ENCODE measurements at places on chromosomes 4 and X. TPM values are rescaled to one million over a fixed set of nuclear protein-coding genes. Genes with fewer than 3 reads are reported as not detected.
A peak's percentile ranks its signal among the peaks of the same experiment; 100 is the strongest.

- DNase-seq: no peak
These were observed 54.3 kb downstream of the LRBA start for GRCh38 chr4:150960818-150961217.

GRCh38 chr4:82053396-82053795 is 320.4 kb downstream of the HNRNPD start:
- no peak for DNase-seq

- DNase-seq: no peak
These were observed 184.1 kb upstream of the NDP start for GRCh38 chrX:44157283-44157682.

DNA sequence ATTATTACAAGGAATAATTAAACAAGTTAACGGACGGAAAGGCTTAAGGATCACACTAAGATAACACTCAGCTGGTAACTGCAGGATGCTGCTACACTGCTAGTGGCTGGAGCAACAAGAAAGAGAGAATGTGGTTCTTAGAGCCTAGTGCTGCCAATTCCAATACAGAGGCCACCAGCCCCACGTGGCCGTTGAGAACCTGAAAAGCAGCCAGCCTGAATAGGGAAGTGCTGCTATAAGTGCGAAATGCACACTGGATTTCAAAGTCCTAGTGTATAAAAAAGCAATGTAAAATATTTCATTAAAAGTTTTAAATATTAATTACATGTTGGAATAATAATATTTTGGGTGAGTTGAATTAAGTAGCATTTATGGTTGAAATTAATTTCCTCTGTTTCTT is 257.3 kb upstream of the TAPT1 start:
- DNase-seq: no peak

DNA sequence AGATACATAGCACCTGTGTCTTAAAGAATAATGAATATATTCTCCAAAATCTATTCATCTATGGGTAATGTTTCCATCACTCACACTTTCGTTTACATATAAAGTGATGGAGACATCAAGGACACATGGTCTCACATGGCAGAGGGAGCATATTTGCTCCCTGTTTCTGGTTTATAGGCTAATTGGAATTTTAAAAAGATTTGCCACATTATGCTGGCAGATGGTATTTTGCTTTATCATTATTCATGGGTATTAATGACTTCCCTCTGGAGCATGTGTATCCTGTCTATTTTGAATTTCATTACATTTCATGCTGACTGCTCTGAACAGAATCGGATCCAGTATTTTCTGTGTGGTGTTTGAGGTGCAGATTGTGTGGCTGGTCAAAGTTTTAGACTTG is 79.0 kb downstream of the PDGFRA start:
- no peak for DNase-seq

GRCh38 chrX:85084770-85085393 is 81.2 kb downstream of the APOOL start:
- no peak for DNase-seq

The SLC38A5 gene
- total RNA-seq: 10.1 TPM

DNA sequence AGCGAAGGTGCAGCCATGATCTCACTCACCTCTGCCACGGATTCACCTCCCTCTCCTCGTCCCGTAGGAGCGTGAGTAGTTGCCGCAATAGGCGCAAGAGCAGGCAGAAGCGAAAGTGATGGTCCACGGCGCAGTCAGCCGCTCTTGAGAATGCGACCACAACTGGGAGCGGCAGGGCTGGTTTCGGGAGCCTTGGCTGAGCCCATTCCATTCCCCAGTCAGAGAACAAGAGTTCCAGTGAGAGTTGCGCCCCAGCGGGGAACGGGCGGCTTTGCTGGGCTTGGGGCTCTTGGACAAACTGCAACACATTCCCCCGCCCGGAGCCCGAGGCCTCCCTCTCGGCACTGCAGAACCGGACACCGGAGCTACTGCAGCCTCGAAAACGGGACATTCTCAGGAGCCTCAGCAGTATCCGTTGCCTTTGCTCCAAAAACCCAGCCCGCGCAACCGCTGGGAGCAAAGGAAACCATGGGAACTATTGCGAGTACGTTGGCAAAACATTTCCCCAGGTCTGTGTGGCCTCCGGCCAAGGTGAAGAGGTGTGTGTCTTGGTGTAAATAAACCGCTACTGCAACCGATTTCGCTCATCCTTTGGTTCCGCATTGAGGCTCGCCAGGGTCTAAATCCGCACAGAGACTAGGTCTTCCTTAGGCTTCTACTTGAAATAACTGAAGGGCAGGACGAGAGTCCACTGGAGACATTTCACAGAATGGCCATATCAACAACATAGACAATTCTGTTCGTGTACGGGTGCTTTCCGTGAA is 5.7 kb upstream of the ZBTB33 start:
- peak; percentile 59 for DNase-seq

DNA sequence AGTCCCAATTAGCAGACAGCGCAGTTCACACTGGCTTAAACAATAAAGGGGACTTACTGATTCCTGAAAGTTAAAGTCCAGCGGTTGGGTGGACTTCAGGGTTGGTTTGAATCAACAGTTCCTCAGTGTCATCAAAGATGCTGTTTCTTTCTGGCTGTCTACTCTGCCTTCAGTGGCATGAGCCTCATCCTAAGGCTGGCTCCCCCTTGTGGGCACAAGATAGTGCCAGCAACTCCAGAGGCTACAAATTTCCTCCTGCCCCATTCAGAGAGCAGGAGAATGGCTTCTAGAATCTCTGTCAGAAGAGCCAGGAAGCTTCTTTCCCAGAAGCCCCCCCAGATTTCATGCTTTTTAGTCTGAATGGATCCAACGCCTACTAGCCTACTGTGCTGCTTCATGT is 82.4 kb upstream of the MTM1 start:
- DNase-seq: no peak

- no peak for DNase-seq
These were observed 34.5 kb upstream of the UCP1 start for GRCh38 chr4:140603286-140603685.

The IL21 gene
- not detected for total RNA-seq

The TCEAL6 gene
- total RNA-seq: not detected

GRCh38 chr4:121479808-121480207 is 99.0 kb upstream of the QRFPR start:
- no peak for DNase-seq

DNA sequence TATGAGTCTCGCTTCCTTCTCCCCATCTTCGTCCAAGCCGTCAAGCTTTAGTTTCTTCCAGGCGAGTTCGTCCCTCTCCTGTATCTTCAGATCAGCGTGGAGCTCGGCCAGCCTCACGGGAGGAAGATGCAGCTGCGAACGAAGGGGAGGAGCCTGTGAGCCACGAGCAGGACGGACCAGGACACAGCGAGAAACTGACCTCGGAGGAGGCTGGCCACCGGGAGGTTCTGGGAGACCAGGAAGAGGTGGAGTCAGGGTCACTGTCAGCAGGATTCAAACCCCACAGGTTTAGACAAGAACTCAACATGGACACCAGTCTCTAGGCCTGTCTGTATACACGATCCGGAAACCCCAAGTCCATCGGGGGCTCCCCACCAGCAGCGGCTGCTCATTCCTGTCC is 7.3 kb downstream of the LRPAP1 start:
- no peak for DNase-seq

- no peak for DNase-seq
These were observed 51.3 kb upstream of the NFKB1 start for GRCh38 chr4:102449751-102450352.

The DTHD1 gene
- total RNA-seq: not detected

DNA sequence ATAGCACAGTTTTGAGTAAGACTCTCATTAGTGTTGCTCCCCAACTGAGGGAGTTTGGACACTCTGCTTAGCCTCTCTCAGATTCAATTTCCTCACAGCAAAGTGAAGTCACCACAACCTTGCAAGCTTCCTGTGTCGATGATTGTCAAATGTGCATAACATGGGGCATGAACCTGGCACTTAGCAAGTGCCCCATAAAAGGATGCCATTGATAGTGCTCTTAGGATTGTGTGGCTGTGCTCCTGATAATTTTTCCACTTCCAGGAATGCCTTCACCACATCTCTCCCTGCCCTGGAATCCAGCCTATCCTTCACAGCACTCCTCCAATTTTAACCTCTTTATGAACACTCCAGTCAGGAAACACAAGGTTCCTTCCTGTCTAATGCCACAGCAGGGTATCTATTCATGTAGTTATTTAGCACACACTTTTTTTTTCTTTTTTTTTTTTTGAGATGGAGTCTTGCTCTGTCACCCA is 309.4 kb downstream of the PPP3CA start:
- DNase-seq: no peak

- DNase-seq: no peak
These were observed 143.9 kb downstream of the SHOX start for GRCh38 chrX:774536-774935.

- DNase-seq: no peak
These were observed 1081.1 kb downstream of the ARAP2 start for GRCh38 chr4:35163168-35163567.

DNA sequence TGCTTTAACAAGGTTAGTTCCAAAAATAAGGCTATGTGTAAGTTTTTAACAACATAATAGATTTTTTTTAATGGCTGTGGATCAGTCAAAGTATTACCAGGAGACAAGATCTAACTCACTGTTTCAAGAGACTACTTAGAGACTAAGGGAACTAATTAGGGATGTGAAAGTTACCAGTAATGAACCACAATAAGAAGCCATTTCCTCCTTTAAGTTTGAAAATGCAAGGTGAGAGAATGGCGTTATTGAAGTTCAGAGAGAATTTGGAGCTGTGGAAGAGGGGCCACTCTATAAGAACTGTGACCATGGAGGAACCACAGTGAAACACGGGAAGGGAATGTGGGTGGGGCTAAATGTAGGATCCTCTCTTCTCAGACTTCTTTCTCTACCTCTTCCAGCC is 624.2 kb downstream of the GLUD2 start:
- DNase-seq: no peak

All from mesothelial cell of epicardium (in vitro differentiated cells).